ENCODE measurements at places on chromosomes 4 and X.

DNA sequence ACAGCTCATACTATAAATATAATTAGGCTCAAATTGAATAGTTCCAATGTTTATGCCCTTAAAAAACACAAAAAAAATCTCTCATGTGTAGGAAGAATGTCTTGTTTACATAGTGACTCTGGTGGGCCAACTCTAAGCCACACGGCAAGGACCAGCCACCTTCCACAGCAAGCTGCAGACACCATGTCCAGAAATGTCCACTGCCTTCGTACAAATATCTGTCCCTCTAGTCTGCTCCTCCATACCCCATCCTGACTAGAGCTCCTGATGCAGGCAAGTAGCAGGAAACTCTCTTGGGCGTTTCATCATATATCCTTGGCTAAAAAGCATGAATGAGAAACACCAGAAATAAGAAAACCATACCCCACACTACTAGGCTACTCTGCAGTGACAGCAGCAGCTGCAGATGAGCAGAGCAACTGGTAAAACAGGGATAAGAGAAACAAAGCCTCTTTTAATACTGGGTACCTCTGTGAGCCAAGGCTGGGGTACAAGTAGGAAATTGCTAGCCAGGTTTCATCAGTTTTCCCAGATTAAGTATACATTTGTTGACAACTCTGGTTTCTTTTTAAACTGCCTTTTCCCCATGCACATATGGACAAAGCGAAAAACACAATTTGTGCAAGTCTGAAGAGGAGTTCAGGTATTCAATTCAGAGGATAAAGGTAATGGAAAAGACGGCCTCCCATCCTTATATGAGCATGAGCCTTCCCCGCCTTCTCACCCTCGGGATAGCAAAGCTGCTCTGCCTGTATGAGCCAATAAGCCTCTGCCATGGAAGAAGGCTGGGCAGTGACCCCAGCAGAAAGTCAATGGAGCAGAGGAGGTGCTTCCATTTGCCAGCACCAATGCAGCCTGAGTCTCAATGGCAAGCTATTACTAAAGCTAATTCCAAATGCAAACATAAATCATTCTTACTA is 245.4 kb downstream of the DCLK2 start:
- DNase-seq = no peak

DNA sequence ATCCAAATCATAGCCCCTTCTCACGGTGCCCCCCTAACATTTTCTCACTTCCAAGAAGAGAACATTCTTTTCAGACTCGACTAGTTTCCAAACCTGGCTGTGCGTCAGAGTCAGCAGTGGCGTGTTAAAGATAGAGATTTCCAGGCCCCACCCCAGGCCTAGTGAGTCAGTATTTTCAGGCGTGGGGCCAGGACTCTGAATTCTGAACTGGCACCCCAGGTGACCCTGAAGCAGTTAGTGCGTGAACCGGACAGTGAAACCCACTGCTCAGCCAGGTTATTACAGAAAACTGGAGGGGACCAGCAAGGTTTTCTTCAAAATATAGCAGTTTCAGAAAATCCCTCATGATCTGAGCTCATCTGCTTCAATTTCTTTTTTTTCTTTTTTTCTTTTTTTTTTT is 35.0 kb upstream of the BCOR start:
- DNase-seq = no peak

DNA sequence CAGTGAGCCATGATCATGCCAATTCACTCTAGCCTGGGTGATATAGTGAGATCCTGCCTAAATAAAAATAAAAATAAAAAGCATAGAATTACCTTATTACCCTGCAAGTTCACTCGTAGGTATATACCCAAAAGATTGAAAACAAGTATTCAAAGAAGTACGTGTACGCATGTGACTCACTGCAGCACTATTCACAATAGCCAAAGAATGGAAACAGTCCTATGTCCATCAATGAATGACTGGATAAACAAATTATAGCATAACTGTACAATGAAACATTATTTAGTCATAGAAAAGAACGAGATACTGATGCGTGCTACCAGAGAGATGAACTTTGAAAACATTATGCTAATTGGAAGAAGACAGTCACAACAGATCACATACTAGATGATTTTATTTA is 204.6 kb upstream of the DIAPH2 start:
- DNase-seq = no peak

DNA sequence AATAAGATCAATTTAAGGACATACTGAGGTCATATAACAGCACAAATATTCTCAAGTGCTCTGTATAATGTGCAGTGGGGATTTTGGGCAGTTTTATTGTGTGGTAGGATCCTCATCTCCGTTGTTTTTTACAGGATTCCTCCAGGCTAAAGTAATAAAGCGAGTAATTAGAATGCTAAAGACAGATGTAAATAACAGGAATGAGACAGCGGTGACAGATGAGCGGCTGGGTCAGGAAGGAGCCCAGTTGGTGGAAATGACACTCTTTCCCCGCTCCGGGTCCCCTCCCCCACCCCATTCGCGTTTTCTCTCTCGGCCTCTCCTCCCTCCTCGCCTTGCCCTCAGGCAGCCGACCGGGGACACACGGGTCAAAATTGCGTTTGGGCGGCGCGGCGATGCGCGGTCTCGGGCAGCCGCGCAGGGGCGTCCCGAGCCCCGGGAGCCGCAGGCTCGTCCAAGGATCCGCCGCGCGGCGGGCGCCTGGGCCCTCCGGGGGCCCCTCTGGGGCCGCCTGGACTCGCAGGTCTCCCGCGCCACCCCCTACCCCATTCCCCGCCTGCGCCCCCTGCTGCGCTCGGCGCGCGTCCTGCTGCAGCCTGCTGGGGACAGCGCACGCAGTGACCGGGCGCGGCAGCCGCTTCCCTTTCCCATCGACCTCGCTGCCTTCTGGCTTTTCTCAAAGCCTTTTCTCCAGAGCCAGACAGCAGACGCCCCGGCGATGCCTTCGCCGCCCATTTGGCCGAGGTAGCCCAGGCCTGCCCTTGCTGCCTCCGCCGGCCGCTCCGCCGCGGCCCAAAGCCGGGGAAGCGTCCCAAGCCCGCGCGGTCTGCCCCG is 16.2 kb downstream of the POU4F2 start:
- no peak for DNase-seq

- no peak for DNase-seq
Measured at GRCh38 chr4:108620933-108621905, 843 bp downstream of the RPL34 start.

DNA sequence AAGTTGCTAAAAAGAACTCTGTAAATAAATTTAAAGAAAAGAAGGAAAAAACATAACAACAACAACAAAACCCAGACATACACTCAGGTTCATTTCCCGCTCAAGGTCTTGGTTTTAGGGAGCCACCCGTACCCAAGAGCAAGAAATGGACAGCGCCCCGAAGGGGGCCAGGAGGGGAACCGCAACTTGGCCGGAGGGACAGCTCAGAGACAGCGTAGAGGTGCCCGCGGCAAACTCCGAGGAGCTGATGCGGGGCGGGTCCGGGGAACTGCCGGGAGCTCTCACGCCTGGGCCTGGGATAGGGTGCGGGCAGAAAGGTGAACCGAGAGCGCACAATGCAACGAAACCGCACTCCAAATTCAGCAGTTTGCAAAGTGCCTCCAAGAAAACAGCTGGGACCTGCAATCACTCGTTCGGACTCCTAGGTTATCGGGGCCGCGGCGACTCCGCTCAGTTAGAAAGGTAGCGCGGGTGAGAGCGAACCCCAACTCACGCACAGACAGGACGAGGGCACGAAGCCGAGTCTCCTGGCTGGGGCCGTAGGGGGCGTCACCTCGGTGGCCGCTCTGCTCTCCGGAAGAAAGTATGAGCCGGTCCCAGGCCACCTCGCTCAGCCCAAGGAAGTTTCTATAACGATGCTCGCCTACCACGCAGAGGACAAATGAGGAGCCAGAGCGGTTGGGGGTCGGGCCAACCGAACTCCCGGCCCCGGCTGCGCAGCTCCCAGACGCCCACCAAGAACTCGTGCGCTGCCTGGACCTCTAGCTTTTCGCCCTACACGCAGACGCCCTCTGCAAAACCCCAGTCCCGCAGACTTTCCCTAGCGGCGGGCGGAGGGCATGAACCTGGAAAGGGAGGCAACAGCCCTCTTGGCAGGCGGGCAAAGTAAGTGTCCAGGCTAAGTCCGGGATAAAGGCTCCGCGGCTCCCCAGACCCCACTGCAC is 1.4 kb downstream of the NDNF start:
- DNase-seq = no peak

DNA sequence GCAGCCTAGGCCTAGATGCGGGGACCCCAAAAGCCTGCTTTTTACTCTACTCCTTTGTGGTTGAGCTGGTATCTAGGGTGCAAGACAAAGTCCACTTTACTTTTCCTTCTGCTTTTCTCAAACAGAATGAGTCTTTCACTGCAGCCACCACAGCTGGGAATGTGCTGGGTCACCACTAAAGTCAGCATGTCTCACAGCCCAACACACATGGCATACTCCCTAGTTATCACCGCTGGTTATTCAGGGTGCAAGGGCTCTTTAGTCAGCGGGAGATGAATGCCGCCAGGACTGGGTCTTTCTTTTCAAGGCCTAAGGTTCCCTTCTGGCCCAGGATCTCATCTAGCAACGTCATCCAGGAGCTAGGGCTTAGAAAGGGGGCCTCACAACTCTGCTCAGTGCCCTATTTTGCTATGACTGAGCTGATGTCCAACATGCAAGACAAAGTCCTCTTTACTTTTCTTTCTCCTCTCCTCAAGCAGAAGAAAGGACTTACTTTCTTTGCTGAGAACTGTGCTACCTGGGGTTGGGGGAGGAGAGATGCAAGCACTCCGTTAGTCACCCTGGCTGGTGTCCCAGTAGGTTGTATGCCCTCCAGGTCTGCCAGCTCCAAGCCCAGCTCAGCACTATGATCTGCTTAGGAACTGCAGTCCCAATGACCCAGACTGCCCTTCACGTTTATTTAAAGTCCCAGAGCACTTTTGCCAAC is 22.9 kb upstream of the STPG2 start:
- no peak for DNase-seq

DNA sequence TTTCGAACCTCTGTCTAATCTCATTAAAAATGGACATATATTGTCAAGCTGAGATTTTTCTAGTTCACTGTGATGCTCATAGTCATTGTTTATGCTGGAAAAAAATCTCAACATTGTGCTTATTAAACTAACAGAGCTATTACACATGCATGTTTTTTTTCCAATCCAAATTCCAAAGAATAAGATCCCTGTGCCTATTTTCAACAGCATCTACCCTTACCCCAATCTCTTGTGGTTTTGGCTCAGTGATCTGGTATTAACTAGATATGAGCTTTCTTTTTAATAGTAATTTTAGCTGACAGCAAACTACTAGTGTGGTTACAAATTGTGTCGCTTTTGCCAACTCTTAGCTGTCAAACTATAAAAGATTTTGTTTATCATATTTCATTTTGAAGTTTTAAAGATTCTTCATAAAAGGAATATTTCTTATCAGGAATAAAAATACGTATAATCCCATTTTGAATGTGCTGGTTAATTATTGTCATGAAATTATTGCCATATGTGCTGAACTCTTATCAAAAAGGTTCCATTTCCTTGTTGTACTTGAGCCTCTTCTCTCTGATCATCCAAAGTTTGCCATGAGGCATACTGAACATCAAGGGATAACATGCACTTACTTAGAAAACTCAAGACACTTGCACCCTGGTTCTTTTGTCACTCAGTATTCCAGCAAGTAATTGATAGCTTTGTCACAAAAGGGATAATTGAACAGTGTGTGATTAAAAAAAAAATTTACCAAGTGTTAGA is 241.2 kb downstream of the ARHGAP24 start:
- no peak for DNase-seq

GRCh38 chr4:3527101-3527913 is 4.9 kb downstream of the LRPAP1 start:
- no peak for DNase-seq

- no peak for DNase-seq
Measured at GRCh38 chr4:41142376-41143310, 71.7 kb downstream of the APBB2 start.

- no peak for DNase-seq
Measured at GRCh38 chr4:39541987-39542610, 14.9 kb upstream of the UGDH start.

DNA sequence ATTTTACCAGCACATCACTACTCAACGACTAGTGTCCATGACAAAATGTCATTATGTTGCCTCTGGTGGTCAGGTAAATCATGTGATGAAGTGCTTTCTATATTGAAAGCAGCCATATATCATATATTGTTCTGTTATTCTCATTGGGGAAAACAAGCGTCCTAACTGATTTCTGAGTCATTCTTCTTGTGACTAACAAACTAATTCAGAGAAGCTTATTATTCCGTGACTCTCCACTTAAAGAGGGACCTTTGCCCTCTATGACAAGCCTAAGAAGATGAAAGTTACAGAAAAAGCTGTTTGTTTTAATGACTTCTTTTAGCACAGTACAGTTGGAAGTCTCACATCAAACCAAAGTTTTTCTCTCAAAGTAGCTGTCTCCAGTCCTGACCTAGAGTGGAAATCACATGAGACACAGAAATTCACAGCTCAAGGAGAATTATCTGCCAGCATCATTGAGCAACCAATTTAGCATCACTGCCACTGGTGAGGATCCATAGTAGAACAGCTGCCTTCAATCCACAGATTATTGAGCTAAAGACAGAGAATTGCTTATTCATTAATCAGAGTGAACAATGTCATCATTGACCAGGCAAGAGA is 36.4 kb downstream of the ASB9 start:
- no peak for DNase-seq

- DNase-seq = peak; percentile 2
Measured at GRCh38 chrX:17590892-17591740, 146.2 kb upstream of the SCML1 start.

- DNase-seq = no peak
Measured at GRCh38 chrX:115650916-115651315, 89.9 kb downstream of the PLS3 start.

DNA sequence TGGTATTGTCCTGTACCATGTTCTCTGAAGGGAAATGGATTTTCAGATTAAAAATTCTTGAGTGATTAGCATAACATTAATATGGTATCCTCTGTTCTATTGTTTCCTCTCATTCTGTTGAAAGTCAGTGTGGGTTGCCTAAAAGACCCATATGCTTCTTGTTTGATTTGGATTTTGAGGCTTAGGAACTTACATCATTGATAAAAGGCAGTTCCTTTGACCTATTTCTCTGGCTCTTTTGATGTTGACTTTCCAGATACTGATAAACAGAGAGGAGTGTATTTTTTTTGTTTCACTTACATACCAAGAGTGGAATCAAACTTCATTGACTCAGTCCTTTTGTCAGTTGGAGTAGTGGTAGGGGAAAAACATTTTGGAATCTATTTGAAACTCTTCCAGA is 32.8 kb downstream of the TMEM144 start:
- no peak for DNase-seq

- no peak for DNase-seq
Measured at GRCh38 chr4:185941461-185941860, 127.5 kb upstream of the TLR3 start.

DNA sequence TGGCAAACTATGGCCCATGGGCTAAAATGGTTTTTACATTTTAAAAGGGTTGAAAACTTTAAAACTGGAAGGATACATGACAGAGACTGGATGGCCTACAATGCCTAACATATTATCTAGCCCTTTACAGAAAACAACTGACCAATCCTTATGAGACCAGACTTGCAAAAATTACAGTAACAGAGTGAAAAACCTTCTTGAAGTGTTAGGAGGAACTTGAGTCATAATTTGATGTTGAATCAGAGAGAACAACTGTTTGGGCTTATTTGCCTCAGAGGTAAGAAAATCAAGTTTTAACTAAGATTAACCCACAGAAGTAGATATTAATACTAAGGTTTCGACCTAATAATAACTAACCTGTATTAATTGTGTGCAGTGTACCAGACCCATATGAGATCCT is 12.4 kb upstream of the NAP1L5 start:
- DNase-seq = no peak

- no peak for DNase-seq
Measured at GRCh38 chrX:150765782-150766350, 72.7 kb downstream of the MTMR1 start.

- no peak for DNase-seq
Measured at GRCh38 chr4:85419103-85419502, 55.8 kb upstream of the ARHGAP24 start.

GRCh38 chr4:62344915-62345314 is 1144.8 kb downstream of the ADGRL3 start:
- no peak for DNase-seq
